Osteoblast (primary cell): ENCODE measurements at places on chromosomes 3 and 15.

DNA sequence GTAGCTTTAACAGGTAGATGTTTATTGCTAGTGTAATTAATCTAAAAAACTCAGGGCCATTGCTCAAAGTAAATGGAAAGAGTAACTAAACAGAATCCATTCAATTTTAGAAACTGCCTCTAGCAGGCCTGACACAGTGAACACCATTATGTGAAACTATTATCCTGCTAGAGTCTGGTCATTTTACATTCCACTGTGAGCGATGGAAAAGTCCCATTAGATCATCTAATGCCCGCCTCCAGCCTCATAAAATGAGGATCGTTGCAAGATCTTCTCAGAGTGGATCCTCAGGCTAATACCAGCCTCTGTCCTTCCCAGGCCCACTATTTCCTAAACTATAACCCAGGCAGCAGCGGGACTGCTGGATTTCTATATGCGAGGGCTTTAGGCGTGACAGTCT is 107.7 kb downstream of the WDR76 start:
- no peak overlapping the region for H3K27ac ChIP-seq
- no peaks in the 10 kb centered on the region for H3K36me3 ChIP-seq
- peak; percentile 43 for DNase-seq
- H3K4me1 ChIP-seq = peaks cover 41% of the 10 kb centered on the region
- H3K4me3 ChIP-seq = no peak overlapping the region

DNA sequence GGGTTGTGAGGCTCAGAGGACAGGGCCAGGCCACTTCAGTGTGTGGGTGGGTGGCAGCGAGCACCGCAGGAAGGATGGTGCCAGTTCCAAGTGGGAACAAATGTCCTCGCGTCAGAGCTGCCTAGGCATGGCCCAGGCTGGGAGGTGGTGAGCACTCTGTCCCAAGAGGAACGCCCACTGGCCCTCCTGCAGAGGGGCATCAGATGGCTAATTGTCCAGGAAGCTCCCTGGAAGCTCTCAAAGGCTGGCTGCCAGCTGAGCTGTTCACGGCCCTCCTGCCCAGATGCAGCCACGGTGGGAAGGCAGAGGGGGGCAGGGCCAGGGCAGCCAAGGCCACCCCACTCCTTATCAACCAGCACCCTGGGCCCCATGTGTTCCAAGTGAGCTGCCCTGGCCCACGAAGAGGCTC is 55.2 kb downstream of the IQSEC1 start:
- no peaks in the 10 kb centered on the region for H3K27me3 ChIP-seq
- H3K4me3 ChIP-seq = peak overlapping the region; percentile 30
- peak overlapping the region; percentile 33 for H3K27ac ChIP-seq

GRCh38 chr3:16587047-16587680 is 18.1 kb downstream of the DAZL start:
- H3K27me3 ChIP-seq = no peaks in the 10 kb centered on the region
- H3K4me3 ChIP-seq = no peak overlapping the region
- H3K27ac ChIP-seq = no peak overlapping the region
- DNase-seq = no peak
- H3K4me1 ChIP-seq = peaks cover 6% of the 10 kb centered on the region
- H3K36me3 ChIP-seq = no peaks in the 10 kb centered on the region

DNA sequence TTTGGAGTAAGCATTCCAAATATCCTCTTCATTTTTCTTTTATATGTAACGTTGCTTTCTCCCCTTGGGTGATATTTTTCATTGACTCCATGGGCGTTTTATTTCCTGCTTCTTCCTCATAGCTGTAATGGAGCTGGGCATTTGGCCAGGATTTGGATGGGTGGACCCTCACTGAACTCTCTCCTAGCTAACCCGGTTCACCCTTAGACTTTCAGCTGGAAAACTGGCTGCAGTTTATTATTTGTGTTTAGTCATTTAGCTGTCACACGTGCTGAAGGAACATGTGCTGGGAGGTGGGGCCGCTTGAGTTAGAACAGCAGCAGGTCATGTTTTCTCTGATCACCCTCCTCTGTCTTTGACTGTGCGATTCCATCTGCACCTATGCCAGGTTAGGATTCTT is 407.6 kb downstream of the ZIC1 start:
- no peaks in the 10 kb centered on the region for H3K36me3 ChIP-seq
- no peak overlapping the region for H3K27ac ChIP-seq
- no peak overlapping the region for H3K4me3 ChIP-seq
- H3K4me1 ChIP-seq = peaks cover 3% of the 10 kb centered on the region
- no peaks in the 10 kb centered on the region for H3K27me3 ChIP-seq
